Renal cortex interstitium (tissue), 15 donors: ENCODE measurements at places on chromosomes 1 and 21. TPM values are rescaled to one million over a fixed set of nuclear protein-coding genes. Genes with fewer than 3 reads are reported as not detected.

GRCh38 chr1:218967836-218968235 lies 205.8 kb upstream of the LYPLAL1 start:
- no peak for DNase-seq

SHISA4 gene
- polyA plus RNA-seq = 16.5 TPM

GRCh38 chr1:173473599-173474011 lies 3.5 kb upstream of the PRDX6 start:
- DNase-seq = no peak

CTSE gene
- 0.10 TPM for polyA plus RNA-seq

DNA sequence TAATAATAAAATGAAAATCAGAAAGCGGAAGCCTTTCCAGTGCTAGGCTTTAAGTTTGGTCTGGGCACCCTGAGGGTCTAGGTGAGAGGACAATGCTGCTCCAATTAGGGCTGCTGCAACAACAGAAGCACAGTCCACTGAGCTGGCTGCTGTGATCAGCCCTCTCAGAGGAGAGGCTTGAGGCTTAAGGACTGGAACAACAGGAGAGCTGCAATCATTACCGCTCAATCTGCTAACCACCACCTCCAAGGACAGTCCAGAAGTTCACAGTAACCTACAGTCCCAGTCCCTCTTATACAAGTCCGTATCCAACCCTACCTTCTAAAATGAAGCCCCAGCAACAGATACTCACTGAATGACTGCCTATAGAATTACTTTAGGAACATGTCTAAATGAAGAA lies 62.1 kb downstream of the USP24 start:
- DNase-seq = no peak

KIRREL1 gene
- 171 TPM for polyA plus RNA-seq

PDC gene
- 0.26 TPM for polyA plus RNA-seq

- no peak for DNase-seq
These were observed 113.1 kb upstream of the IRF2BP2 start for GRCh38 chr1:234722904-234723720.

GRCh38 chr1:30303387-30303786 lies 420.0 kb downstream of the MATN1 start:
- no peak for DNase-seq

HSD3B1 gene
- polyA plus RNA-seq = 0.40 TPM

GRCh38 chr1:43241413-43241836 lies 28.4 kb upstream of the TMEM125 start:
- DNase-seq = no peak

PRDM16 gene
- 5.8 TPM for polyA plus RNA-seq
